KG1 (cell line): ENCODE measurements at places on chromosomes 13 and 19.

DNA sequence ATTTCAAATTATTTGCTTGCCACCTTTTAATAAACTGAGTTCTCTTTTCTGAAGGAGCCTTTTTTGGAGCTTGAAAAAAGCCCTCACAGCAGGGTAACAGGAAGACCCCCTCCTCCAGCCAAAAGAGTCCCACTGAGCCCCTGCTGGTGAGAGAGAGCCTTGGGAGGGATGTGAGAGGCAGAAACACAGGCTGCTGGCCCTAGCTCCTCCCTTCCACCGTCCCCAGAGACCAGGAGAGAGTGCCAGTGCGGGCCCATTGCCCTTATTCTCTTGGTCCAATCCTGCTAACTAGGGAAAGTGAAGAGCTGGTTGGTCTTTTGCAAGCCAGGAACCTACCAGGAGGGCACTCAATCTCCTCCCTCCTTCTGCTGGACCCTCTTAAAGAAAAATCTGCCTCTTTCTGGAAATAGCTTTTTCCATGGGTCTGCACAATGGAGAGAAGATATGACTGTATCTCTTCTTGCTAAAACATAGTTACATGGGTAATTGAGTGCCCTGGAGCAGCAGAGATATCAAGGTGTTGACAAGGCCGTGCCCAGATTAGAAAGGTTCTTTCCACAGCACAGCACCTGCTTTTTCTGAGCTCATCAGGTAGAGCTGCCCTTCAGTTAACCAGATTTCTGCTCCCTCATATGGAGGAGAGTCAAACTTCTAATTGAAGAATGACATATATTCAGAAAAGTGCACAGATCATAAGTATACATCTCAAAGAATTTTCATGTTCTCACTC lies 113.9 kb downstream of the LRCH1 start:
- DNase-seq = no peak

GRCh38 chr19:55592391-55593090 lies 6.8 kb downstream of the FIZ1 start:
- no peak for DNase-seq

DNA sequence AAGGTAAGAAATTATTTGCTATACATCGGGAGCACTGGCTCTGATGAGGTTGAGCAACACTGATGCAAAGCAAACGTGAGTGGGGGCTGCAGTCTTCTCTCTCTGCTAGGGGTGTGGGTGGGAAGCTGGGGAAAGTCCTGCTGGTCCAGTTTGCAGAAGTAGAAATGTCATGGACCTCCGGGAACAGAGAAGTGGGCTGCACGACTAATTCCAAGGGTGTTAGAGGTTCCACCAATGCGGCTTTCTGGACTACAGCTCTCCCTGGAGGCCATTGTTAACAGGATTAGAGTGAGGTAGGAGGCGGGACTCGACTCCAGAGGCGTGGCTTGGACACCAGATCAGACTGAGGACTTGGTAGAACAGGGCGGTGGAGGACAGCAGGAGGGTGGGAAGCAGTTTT lies 5.7 kb upstream of the FBXO27 start:
- no peak for DNase-seq

DNA sequence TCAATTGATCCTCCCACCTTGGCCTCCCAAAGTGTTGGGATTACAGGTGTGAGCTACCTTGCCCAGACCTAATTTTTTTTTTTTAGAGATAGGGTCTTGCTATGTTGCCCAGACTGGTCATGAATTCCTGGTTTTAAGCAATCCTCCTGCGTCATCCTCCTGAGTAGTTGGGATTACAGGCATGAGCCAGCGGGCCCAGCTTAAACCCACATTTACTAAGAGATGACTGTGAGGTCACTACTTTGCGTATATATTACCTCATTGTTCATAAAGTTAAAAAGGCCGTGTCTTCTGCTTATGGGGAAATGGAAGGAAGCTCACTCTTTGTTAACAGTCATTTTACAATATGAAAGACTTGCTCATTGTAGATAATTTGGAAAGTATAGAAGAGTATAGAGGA lies 39.6 kb upstream of the C1QTNF9 start:
- no peak for DNase-seq

DNA sequence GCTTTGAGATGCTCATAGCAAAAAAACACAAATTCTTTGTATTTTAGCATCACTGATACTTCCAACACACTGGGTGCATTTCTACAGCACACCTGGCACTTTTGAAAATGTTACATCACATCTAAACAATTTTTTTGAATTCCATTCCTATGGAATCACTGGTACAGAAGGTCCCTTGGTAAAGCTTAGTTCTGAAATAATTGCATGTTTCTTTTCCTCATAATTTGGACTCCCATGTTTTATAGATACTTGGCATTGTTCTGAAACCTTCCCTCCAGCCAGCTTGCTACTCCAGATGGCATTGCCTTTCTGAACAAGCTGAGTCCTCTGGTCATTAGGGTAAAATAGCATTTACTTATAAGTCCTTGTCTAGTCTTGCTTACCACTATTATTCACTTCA lies 481.3 kb upstream of the GPC6 start:
- no peak for DNase-seq

DNA sequence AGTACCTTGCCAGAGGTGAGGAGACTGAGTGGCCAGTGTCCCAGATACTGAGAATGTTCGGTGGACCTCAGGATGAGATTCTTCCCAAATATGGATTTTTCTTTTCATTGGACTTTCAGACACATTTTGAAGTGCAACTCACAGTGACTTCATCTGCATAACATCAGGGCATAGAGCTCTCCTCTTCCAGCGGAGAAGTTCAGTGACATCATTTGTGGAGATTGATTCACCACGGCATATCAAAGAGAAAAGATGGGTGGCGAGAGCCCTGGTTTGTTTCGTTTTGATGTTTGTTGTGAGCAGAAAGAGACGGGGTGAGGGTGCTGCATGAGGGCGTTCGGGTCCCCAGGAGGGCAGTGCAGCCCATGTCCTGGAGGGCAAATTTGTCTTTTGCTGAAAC lies 120.1 kb upstream of the GPR12 start:
- no peak for DNase-seq

GRCh38 chr19:34962687-34963572 lies 1.1 kb downstream of the ZNF792 start:
- no peak for DNase-seq

DNA sequence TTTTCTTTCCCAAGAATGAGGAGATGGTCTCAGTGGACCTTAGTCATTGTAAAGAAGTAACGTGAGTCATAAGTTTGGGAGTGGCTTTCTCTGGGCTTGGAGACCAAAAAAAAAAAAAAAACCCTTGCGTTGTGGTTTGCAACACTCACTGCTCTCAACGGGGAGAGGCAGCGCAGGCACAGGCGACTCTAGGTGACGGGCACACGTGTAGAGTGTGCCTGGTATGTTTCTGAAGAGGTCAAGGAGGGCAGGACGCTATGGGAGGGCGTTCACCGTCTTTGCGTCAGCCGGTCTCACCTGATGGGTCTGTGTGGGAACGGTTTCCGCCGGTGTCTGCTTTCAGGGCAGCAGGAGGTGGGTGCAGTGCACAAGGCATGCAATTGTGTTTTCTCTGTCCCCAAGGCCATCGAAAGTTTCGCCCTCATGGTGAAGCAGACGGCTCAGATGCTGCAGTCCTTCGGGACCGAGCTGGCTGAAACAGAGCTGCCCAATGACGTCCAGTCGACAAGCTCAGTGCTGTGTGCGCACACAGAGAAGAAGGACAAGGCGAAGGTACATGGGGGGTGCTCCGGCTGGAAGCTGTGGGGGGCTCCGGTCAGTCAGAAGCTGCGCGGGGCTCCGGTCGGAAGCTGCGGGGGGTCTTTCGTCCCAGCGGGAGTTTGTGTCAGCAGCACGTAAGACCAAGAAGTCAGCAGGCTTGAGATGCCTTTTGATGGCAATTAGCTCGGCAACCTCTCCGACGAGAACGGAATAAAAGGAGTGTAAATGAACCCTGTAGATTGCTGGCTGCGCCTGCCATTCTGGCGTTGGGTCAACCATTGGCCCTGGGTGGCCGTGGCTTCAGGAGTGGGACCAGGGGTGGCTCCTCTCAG lies 40.8 kb upstream of the F7 start:
- no peak for DNase-seq

- DNase-seq = no peak
Observed at GRCh38 chr19:5932609-5933262, 18.7 kb downstream of the CAPS start.

- no peak for DNase-seq
Observed at GRCh38 chr19:756236-756635, 5.3 kb downstream of the MISP start.

DNA sequence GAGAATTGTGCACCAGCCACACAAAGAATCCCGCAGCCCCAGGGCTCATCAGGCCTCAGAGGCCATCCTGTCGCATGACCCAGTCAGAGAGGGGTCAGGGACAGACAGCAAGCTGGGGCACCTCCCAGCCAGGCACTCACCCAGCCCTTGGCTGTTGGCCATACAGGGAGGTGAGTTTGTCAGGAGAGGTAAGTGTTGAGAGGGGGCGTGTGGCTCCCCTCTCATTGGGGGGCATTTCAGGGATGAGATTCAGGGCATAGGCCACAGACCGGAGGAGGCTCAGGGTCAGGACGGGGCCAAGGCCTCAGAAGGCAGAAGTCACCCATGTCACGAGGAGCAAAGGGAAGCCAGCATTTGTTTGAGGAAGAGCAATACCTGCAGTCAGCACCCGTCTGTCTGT lies 37.1 kb downstream of the MYO9B start:
- DNase-seq = no peak

DNA sequence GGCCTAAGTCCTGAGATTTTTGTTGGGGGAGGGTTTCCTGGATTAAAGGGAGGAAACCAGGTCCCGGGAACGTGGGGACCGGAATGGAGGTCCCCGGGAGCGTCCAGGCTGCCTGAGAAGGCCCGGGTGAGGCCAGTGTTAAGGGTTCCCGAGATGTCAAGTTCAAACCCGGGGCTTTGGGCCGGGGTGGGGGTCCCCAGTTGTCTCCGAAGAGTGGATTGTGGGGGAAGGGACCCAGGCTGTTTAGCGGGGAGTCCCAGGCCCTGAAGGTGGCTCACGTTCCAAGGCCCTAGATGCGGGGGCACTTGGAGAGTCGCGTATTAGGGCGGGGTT lies 262 bp downstream of the COX7A1 start:
- DNase-seq = no peak

- no peak for DNase-seq
Observed at GRCh38 chr13:98389319-98389718, 187.6 kb downstream of the STK24 start.

DNA sequence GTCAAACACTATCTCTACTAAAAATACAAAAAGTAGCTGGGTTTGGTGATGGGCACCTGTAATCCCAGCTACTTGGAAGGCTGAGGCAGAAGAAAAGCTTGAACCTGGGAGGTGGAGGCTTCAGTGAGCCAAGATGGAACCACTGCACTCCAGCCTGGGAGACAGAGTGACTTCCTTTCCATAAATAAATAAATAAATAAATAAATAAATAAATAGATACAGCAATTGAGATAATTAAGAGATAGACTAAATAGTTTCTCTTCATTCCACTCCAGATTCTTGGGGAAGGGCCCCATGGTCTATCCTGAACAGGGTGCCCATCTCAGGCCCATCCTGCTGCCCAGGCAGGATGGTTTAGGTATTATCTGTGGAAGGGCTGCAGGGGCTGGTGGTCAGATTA lies 24.0 kb upstream of the FARP1 start:
- DNase-seq = no peak

- DNase-seq = no peak
Observed at GRCh38 chr19:6478815-6479214, 2.8 kb downstream of the DENND1C start.

DNA sequence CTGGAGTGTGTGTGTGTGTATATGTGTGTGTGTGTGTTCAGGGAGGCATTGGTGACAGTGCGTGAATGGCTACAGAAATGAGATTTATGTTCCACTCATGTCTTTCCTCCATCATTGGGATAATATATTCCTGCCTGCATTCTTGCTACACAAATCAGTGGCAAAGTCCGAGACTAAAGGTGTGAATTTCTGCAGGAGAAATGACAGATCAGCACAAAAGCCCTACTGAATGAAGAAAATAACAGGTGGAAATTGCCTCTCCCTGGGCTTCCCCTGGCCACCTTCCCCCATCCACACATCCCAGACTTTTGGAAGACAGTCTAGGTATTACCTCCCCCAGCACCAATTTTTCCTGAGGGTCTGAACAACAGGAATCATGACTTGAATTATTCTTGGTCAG lies 10.1 kb downstream of the SIGLEC6 start:
- DNase-seq = no peak

- no peak for DNase-seq
Observed at GRCh38 chr19:56720281-56720680, 48.7 kb upstream of the ZNF835 start.

DNA sequence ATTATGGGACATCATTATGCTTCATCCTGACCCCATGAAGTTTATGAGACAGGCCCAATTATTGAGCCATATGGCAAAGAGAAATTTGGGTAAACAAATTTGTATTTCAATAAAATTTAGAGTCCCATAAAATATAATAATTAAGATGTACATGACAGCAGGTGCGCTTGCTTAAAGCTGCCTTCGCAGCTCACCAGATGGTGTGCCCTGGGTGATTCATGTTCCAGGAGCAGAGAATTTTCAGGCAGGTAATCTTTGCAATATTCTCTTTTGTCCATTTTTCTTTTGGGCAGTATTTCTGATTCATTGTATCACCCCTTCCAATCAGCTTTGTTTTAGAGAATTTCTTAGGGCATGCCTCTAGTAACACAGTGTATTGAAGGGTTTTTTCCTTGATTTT lies 39.5 kb upstream of the WASF3 start:
- no peak for DNase-seq

GRCh38 chr13:90806016-90806615 lies 541.4 kb upstream of the MIR17HG start:
- no peak for DNase-seq

DNA sequence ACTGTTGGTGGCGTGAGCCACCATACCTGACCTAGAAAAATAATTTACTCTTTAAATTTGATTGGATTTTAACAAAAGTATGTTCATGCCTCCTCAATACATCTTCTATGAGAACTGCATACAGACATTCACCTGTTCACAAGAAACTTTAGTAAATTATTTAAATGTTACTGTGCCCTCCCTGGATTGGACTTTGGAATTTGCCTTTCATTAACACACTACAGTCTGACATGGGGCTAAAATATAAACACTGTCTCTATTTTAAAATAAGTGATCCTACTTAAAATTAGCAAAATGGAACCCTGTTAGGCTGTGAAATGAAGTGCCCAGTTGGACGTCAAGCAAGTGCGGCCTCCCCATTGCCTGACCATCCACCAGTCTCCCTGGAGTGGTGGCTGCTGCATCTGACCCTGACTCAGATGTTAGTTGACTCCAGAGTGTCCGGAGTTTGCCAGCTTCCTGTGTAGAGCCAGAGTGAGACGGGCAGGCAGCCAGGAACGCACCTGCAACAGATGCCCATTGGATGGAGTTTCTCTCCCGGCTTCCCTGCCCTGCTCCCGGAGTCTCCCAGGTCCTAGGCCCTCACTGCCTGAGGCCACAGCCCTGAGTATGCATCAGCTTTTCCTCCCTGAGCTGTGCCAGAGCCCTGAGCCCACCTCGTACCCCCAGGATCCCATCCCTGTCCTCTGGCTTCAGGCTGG lies 45.9 kb upstream of the ATP11A start:
- no peak for DNase-seq

DNA sequence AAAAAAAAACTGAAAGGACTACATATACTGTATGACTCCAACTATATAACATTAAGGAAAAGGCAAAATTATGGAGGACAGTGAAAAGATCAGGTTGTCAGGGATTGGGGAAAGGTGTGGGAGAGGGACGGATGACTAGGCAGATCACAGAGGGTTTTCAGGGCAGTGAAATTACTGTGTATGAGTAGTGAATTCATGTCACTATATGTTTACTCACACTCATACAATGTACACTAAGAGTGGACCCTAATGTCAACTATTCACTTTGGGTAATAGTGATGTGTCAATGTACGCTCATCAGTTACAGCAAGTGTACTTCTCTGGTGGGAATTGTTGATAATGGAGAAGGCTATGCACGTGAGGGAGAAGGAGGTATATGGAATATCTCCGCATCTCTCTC lies 144.3 kb downstream of the ITGBL1 start:
- no peak for DNase-seq
